HFF-Myc (cell line): ENCODE measurements at places on chromosomes 3 and 15.
A peak's percentile ranks its signal among the peaks of the same experiment; 100 is the strongest.

DNA sequence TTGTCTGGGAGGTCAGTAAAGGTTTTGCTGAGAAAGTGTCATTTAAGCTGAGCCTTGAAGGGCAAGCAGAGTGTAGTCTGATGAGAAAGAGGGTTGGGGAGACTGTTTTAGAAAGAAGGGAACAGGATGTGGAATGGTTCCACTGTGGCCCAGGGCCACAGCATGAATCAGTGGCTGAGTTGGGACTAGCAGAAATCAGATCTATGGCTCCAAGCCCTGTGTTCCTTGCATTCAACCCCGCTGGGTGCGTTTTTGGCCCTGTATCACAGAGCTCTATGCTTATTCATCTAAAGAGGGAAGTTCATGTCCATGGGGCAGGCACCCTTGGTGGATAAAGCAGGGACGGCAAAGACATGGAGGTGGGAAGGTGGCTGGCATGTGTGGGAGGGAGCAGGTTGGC, 151.3 kb downstream of the CACNA1D start:
- DNase-seq: no peak

DNA sequence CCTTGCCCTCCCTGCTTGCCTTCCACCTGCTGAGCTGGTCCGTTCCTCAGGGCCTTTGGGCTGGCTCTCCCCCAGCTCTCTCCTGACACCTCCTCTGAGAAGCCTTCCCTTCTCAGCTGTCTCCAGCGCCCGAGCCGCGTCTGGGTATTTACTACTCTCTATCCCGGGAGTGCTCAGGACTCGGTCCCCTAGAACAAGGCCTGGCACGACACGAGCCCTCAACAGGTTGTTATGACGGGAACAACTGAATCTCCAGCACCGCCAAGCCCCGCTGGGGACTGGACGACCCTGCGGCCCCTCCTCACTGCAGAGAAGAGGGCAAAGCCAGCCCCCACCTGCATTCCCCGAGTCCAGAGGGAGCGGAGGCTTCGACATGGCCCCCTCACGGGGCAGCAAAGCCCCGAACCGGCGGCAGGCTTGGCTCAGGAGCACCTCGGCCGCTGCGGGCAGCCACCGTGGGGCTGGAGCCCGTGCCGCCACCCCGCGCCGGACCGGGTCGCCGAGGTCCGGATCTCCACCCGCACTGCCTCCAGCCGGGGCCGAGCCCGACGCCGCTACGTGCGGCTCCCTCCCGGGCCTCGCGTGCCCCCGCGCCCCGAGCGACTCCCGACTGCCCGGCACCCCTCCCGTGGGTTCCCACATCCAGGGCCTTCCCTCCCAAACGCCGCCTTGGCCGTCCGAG, 792 bp downstream of the TPRA1 start:
- no peak for DNase-seq

DNA sequence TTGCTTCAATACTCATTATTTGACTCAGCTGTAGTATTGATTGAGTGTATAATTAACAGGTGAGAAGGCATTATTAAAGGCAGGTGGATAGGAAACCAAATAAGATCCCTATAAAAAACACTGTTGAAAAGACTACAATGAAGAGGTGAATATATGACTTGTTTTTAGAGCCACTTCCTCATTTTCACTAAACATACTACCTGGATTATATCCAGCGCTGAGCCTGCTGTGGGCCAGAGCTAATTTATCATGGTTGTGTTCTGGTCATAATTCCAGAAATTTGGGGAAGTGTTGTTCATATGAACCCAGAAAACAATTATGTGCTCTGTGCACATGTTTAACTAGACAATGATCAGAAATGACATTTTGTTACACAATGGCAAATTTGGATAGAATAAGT, 235.3 kb upstream of the MME start:
- no peak for DNase-seq

DNA sequence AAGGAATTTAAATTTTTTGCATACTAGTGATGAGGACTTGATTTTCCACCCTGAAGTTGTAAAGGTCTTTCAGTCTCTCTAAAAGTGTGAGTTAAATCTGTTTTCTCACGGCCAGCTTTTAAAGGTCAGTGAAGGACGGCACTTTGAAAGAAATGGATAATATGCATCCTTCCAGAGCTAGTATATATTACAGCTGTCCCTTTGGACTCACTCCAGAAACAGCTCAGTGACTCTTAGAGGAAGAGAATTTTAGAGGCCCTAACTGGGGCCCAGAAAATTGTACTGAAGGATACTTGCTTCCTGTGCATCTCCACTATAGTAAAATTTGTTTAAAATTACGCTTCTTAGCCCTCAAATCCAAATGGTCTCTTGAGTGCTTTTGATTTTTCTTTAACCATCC, 41.6 kb downstream of the PIK3CA start:
- DNase-seq: no peak

DNA sequence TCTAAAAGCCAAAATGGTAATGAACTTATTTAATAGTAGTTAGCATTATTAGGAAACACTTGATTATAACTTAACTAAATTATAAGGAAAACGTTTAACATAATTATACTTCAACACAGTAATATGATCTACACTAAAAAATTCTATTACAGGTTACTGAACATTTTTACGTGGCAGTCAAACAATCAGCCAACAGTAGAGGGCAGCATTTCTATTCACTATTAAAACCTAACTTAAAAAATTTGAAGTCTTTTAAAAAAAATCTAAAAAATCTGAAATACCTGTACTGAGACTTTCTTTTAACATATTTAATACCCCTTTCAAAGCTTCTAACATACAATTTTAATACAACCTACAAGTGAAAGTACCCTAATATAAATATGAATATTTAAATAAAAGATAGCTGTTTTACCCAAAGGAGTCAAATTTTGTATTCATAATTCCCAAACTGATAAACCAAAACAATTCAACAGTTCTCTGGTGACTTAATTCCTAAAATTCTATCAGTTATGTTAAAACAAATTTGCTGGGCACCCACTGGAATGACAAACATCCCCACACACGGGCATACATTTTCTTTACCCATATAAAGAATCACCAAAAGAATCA, 41.5 kb downstream of the DLG1 start:
- peak; percentile 40 for DNase-seq

DNA sequence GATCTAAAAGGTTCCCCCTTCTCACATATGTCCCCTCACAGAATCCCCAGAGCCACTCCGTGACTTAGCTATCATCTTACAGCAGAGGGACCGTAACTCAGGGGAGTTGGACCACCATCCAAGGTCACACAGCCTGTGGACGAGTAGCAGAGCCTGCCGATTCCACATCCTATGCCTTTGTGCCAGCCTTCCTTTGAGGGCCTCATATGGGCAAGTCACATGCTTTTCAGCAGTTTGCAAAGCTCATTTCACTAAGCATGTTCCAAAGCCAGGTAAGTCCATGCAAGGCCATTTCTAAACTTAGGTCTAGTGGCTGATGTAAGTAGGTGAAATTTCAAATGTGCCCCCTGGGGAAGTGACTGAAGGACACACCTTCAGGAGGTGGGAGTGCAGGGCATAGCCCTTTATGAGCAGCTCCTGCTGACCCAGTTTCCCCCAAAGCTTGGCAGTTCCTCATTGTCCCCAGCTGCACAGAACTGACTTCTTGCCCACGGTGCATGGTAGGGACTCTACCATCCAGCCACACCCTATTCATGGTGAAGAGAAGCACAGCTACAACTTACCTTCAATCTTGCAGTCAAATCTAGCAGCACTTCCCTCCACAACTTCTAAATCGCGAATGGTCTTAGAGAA, 33.3 kb upstream of the HACD2 start:
- no peak for DNase-seq

GRCh38 chr3:169836078-169836941, 23.6 kb upstream of the LRRC34 start:
- DNase-seq: no peak

DNA sequence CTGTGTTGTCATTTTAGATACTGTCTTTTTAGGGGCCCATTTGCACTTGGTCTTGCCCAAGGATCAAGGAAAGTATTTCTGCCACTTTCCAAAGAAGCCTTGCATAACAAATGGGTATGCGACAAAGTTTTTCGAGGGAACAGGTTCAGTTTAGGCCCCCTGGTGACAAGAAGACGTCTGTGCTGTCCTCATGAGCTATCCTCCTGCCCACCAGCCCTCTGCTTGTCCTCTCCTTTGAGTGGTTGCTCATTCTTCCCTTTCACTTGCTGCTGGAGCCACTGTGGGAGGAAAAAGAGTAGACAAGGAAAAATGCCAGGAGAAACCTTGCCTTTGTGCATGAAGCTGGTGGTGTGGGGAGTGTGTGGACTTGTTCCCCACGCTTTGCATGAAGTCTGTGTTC, 171.9 kb downstream of the CACNA2D3 start:
- DNase-seq: no peak

DNA sequence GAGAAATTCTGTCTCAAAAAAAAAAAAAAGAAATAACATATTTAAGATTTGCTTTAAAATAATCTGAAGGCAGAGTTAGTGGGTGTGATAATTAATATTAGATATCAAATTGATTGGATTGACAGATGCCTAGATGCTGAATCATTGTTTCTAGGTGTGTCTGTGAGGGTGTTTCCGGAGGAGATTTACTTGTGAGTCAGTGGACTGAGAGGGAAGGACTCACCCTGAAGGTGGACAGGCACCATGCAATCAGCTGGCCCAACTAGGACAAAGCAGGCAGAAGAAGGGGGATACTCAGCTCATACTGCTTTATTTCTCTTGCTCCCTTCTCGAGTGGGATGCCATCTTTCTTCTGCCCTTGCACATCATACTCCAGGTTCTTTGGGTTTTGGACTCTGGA, 16.7 kb upstream of the RPL24 start:
- no peak for DNase-seq

GRCh38 chr3:69649120-69650065, 89.9 kb upstream of the MITF start:
- no peak for DNase-seq

GRCh38 chr15:87576486-87577176, 679.9 kb downstream of the NTRK3 start:
- no peak for DNase-seq

GRCh38 chr3:118990823-118991560, 43.7 kb downstream of the IGSF11 start:
- no peak for DNase-seq

GRCh38 chr3:148366743-148367410, 330.8 kb upstream of the AGTR1 start:
- no peak for DNase-seq

GRCh38 chr3:65992106-65992505, 46.6 kb downstream of the MAGI1 start:
- no peak for DNase-seq

- no peak for DNase-seq
Measured at GRCh38 chr15:28185148-28185895, 86.2 kb upstream of the OCA2 start.

DNA sequence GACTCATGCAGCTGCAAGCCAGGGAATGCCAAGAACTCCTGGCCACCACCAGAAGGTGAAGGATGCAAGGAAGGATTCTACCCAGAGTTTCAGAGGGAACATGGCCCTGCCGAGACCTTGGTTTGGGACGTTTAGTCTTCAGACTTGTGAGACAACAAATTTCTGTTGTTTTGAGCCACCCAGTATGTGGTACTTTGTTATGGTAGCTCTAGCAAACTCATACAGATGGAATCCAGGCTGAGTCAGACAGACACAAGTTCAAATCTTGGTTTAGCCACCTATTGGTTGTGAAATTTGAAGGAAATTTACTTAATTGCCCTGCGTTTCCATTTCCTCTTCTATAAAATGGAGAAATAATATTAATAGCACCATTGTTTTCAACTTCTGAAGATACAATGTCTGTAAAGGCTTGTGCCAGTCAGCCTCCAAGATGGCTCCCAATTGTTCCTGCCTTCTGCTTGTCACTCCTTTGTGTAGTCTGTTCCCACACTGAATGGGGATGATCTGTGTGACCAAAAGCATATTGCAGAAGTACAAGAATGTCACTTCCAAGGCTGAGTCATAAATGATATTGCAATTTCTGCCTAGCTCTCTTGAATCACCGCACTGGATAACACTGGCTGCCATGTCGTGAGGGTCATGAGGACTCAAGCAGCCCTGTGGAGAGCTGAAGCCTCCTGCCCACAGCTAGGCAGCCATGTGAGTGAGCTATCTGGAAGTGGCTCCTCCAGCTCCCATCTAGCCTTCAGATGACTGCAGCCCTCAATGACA, 223.5 kb upstream of the PROK2 start:
- DNase-seq: no peak

- peak; percentile 56 for DNase-seq
Measured at GRCh38 chr3:132245552-132246142, 71.6 kb upstream of the ACP3 start.

GRCh38 chr3:56747150-56747549, 54.6 kb downstream of the ARHGEF3 start:
- no peak for DNase-seq

GRCh38 chr3:6928064-6928463, 67.1 kb downstream of the GRM7 start:
- no peak for DNase-seq

DNA sequence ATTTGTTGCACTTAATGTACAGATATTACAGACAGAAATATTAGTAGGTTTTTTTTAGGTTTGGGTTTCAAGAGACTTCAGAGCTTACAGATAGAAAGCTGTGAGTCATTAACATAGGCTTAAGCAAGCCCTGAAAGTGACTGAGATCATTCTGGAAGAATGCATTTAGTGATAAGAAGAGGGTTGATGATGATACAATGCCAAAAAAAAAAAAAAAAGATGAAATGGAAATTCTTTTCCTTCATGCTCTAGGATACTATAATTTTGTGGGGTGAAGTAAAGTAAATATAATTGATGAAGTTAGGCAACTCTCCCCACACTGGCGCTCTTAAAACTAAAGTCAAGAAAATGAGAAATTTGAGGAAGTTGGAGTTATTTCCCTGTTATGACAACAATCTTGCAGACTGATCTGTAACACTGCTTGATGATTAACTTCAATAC, 169.4 kb upstream of the ZNF385D start:
- DNase-seq: no peak

GRCh38 chr3:112377568-112378071, 44.7 kb downstream of the CD200 start:
- DNase-seq: no peak

DNA sequence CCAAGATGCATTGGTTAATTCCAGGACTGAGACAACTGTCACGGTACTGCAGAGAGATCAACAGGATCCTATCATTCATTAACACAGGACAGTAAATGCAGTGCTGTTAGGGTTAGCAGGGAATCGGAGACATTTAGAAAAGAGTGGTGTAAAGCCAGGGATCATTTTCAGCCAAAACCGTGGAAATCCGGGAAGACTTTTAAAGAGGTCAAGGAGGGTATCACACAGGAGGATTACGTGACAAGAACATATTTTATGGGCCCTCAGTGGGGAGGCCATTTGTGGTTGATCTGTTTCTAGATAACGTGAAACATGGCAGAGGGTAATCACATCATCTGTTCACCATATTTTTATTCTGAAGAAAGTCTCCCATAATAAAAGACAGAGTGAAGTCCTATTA, 216.1 kb downstream of the PTPRG start:
- DNase-seq: no peak

GRCh38 chr3:50442945-50443579, 60.4 kb downstream of the CACNA2D2 start:
- DNase-seq: no peak

- no peak for DNase-seq
Measured at GRCh38 chr3:11274566-11275142, 2.5 kb downstream of the ATG7 start.

- no peak for DNase-seq
Measured at GRCh38 chr3:88742106-88742505, 365.3 kb upstream of the EPHA3 start.

GRCh38 chr3:24686808-24687207, 192.2 kb upstream of the THRB start:
- no peak for DNase-seq
